ENCODE measurements at places on chromosomes 2 and 18.

- no peak for DNase-seq
Observed at GRCh38 chr2:156590085-156590739, 154.0 kb downstream of the GPD2 start.

GRCh38 chr2:177556153-177556552 is 163.6 kb downstream of the AGPS start:
- DNase-seq = no peak

DNA sequence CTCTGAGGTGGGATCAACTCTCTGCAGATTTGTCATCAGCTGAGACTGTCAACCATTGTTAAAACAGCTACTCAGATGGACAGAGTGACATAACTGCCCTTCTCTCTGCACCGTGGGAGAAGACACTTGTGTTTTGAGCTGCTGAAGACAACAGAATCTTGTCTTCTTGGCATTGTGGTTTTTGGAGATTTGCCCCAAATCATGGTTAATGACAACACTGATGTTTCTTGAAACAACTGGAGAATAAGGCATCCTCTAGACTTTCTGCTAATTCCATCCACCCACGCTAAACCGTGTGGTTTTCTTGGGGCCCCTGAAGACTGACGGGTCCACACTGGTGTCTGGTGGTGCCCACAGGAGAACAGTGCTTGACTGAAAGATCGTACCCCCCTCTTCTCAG is 39.5 kb downstream of the SH3BP4 start:
- no peak for DNase-seq

- DNase-seq = no peak
Observed at GRCh38 chr18:10926621-10927161, 222.7 kb downstream of the PIEZO2 start.

DNA sequence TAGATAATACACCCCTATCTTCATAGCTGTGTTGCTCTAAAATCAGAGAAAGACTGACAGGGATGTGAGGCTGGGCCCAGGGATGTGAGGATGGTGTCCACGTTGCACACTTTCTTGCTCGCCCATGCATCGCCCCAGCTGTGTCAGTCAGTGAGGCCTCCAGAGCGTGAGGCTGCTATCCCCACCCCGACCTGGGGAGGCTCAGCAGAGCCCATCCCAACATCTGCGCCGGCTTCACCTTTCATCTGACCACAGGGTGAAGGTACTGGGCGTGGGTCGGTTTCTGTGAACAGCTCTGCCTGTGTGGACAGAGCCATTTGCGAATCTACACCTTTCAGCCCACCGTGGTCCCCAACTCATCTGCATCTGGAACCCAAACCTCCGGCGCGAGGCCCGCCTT is 255.7 kb downstream of the HDAC4 start:
- no peak for DNase-seq

Measured in activated T-cell treated with anti-CD3 and anti-CD28 coated beads for 24 hours (primary cell).